ENCODE measurements at places on chromosomes 16 and 17.
A peak's percentile ranks its signal among the peaks of the same experiment; 100 is the strongest.

DNA sequence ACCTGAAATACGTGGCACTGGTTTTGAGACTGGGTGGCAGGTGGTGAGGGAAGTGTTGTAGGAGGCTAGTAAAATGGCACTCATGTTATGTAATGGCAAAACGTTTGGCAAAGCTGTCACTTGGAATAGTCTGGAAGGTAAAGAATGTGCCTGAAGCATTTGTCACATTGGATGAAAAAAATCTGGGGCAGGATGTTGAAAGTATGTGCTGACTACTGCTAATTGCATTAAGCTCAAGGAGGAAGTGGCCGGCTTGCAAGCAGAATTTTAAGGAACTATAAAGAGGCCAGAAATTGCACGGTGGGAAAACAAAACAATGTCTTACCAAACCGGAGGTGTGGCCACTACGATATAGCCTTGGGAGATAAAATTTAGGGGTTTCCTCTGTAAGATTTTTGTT, 26.6 kb upstream of the NLRP1 start:
- DNase-seq, result no peak

DNA sequence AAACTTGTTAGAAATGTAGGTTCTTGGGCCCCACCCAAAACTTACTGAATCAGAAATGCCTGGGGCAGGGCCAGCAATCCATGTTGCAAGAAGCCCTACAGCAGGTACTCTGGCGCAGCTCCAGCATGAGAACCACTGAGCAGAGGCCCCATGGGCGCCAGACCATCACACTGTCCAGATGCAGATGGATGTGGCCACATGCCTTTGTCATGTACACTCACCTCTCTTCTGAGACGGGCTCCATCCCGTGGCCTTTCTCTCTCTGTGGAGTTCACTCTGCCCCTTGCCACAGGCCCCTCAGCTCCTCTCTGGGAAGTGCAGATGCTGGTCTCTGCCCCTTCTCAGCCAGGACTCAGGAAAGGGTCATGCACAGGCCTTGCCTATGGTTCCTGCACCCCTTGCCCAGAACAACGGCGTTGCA, 2.3 kb upstream of the CCNF start:
- DNase-seq, result no peak

DNA sequence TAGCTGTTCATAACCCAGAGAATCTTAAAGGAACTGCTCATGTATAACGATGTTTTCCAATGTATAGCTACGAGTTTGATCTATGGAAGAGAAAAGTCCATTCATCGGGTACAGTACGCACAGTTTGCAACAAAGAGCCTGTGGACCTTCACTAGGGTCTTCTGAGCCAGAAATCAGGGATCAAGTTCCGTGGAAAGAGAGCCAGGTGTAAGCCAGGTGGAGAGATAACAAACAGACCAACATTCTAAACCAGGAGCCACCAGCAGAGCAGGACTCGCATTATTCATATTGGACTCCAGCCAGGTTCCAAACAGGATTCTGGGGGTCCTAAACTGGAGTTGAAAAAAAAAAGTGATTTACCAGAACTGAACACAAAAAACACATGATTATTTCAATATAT, 505.4 kb upstream of the C16orf82 start:
- DNase-seq, result no peak

DNA sequence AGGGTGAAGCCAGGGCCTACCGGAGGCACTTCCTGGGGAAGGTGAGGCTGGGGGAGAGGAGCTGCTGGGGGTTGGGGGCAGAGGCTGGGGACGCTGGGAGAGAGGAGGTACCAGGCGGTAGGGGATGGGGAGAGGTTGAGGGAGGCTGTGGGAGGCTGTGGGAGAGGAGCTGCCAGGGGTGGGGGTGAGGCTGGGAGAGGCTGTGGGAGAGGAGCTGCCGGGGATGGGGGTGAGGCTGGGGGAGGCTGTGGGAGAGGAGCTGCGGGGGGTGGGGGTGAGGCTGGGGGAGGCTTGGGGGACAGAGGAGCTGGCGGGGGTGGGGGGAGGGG, 99.4 kb downstream of the OR1D5 start:
- DNase-seq, result no peak

DNA sequence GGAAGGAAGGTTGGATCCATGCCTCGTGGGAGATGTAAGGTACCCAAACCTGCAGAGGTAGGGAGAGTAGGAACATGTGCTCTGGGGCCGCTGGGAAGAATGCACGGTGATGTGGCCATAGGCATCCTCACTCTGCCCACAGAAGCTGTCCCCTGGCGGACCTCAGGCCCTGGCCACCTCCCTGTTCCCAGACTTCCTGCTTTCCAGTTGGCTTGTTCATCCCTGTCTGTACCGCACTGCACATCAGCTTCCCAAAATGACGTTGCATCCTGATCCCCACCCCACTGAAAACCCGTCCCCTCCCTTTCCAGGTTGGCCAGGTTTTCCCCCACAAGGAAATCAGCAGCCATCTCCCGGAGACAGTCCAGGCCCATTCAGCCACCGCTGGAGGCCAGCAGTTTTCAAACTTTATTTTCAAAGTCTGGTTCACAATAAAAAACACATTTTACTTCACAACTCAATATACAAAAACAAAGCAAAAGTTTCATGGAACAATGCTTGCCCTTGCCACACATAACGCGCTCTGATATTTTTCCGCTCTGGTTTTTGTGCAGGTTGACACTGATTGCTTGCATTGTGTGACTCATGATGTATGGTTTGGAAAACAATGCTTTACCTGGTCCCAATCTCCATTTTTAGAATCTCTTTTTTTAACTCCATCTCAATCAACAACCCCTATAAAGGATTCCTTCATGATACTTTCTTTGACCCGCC, 143.0 kb downstream of the GAS7 start:
- DNase-seq, result no peak

- DNase-seq, result no peak
Measured at GRCh38 chr16:35174016-35174415, 1714.6 kb downstream of the TP53TG3F start.

GRCh38 chr17:2238432-2239169, 65.0 kb downstream of the SMG6 start:
- no peak for DNase-seq

- DNase-seq, result no peak
Measured at GRCh38 chr16:65537336-65537735, 415.5 kb upstream of the CDH11 start.

- no peak for DNase-seq
Measured at GRCh38 chr16:73062743-73063733, 15.1 kb upstream of the ZFHX3 start.

DNA sequence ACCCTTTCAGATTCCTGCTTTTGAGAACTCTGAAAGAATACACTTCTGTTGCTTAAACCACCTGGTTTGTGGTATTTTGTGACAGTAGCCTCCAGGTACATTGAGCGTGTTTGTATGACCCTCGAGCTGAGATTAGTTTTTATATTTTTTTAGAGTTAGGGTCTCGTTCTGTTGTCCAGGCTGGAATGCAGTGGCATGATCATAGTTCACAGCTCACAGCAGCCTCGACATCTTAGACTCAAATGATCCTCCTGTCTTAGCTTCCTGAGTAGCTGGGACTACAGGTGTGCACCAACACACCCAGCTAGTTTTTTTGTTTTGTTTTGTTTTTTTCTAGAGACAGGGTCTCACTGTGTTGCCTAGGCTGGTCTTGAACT, 4.5 kb upstream of the ITPRIPL2 start:
- no peak for DNase-seq

GRCh38 chr17:78826421-78826820, 14.2 kb downstream of the USP36 start:
- no peak for DNase-seq

DNA sequence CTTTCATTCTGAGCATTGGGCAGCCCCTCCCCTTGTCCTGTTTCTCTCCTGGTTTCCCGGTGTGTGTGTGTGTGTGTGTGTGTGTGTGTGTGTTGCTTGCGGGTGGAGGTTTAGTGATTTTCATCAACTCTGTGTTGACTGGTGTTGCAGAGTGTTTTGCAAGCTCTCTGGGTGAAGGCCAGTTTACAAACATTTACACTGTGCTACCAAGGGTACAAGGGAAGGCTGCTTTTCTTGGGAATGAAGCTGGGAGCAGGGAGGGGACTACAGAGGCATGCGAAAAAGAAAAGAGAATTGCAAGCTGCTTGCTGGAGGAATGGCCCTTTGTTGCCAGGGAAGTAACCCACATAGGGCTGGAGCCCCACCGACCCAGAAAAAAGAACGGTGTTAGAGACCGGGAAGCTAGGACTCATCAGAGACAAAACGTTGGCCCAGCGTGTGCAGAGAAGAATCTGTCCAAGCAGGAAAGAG, 29.6 kb downstream of the HS3ST3B1 start:
- DNase-seq, result no peak

GRCh38 chr17:7383371-7383741, 2.5 kb downstream of the TNK1 start:
- DNase-seq, result no peak

DNA sequence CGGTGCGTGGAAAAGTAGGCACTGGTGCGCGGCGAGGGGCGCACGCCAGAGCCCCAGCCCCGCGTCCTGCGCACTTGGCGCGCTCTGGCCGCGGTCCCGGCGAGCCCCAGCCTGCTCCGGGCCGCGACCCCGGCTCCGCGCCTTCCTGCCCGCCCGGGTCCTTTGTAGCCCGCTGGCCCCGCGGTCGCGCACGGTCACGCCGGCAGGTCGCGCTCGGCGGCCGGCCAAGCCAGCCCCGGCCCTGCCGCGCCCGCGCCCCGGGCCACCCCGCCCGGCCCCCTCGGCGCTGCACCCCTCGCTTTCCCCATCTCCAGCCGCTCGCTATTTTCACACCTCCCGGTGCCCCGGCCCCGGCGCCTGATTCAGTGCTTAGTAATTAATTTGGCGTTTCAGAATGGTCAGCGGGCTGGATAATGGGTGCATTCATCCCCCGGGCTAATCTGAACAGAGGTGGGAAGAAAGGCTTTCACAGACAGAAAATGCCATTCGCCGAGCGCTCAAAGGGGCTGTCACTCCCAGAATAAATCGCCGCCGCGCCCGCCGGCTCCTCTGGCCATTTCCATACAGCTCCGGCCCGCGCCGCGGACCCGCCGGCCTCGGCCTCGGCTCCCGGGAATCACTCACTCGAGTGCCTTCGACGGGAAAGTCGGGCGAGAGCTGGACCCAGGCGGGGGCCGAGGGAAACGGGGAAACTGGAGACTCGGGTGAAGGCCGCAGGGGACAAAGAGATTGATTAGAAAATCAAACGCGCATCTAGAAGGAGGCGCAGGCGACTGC, 17.8 kb upstream of the NTN1 start:
- DNase-seq, result no peak

DNA sequence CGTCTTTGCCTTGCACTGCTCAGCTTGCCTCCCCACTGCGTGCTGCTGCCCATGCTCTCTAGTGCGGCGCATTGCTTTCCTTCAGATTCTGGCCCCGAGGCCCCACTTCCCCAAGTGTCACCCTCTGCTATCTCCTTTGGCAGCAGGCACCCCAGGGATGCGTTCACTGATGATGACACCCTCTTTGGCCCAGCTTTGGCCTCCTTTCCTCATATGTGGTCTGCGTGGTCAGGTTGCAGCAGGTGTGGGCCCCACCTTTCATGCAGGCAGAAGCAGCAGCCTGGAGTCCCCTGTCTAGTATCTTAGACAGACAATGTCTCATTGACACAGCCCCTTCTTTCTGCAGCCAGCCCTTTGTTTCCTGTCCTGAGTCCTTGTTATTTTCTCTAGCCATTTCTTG, 4.8 kb upstream of the CCL3 start:
- peak; percentile 11 for DNase-seq

DNA sequence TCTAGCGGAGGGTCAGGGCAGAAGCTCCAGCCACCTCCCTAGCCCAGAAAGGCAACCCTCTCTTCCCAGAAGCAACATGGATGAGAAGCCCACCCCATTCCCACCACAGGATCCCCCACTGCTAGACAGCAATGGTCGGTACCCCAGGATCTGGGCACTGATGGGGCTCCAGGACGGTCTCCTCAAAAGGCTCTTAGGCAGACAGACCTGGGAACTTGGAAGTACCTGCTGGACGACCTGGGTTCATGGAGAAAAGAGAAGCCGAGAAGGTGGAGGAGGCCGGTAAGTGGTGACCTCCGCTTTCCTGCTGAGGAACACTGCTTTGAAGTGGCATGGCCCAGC, 96.6 kb downstream of the TBC1D16 start:
- no peak for DNase-seq

- DNase-seq, result no peak
Measured at GRCh38 chr17:81516439-81516838, 3.8 kb upstream of the ACTG1 start.

GRCh38 chr16:1526608-1527555, 6.6 kb upstream of the TMEM204 start:
- DNase-seq, result peak; percentile 34

DNA sequence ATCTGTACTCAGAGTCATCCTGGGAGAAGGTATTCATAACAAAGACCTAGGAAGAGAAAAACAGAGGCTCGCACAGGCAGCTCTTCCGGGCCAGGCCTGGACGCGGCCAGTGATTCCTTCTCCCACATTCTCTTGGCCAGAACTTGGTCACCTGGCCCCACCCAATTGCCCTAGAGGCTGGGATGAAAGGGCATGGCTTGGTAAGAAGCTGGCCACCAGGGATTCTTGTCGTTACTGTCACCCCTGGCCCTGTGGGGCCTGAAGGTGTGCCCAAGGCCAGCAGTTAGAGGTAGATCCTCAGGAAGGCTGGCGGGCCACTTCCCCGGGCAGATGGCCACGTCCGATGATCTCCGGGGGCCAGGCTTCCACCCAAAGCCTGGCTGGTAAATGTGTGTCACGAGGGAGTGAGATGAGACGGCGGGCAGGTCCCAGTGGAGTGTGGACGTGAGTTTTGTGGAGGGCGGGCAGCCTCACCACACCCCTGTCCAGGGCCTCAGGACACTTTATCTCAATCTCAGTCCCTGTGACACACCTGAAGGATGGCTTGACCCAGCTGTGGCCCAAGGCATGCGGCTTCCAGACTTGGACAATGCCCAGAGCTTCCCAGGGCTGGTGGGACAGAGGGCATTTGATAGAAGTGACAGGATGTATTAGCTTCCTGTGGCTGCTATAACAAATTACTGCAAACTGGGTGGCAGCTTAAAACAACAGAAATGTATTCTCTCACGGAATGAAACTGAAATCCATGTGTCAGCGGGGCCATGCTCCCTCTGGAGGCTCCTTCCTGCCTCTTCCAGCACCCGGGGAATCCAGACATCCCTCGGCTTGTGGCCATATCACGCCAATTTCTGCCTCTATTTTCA, 66.3 kb upstream of the GSE1 start:
- no peak for DNase-seq

DNA sequence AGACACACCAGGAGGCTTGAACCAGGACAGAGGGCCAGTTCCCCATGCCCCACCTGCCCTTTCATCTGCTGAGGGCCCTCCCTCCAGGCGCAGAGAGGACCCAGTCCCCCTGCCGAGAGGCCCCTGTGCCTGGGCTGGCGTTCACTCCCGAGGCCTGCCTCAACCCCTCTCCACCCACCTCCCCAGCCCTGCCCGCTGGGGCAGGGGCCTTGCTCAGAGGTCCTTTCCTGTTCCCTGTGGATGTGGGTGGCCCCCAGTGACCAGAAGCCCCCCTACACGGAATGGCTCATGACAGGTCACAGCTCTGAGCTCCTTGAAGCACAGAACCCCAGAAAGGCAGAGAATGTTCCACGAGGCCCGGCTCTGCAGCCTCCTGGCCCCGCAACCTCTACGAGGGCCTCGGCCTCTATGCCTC, 6.7 kb downstream of the TMC6 start:
- DNase-seq, result no peak

DNA sequence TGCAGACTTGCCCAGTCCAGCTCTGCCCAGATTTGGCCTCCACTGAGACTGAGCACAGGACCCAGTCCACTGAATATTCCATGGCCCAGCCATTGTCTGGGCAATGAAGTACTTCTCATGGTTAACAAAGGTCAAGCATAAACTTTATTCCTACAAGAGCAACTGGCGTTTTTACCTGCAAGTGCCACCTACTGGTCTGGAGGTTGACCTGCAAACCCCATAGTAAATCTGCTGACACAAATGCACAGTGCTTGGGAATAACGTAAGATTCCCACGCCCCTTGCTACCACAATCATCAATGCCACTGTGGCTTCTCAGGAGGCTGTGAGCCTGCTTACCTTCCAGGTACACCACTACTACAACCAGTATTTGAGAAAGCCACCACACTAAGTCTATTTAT, 170.2 kb downstream of the CEP112 start:
- no peak for DNase-seq
